ENCODE measurements at places on chromosomes 4 and X. TPM values are rescaled to one million over a fixed set of nuclear protein-coding genes. Genes with fewer than 3 reads are reported as not detected.
A peak's percentile ranks its signal among the peaks of the same experiment; 100 is the strongest.

SYNPO2 gene
- 12.3 TPM for total RNA-seq

MAGEA10 gene
- not detected for total RNA-seq

CRMP1 gene
- 59.5 TPM for total RNA-seq

RIPPLY1 gene
- not detected for total RNA-seq

TCP11X2 gene
- total RNA-seq, result not detected

MAGEC1 gene
- total RNA-seq, result not detected

TBX22 gene
- total RNA-seq, result not detected

- no peaks in the 10 kb centered on the region for H3K27me3 ChIP-seq
- H3K27ac ChIP-seq, result no peak overlapping the region
- DNase-seq, result no peak
- H3K4me1 ChIP-seq, result peaks cover 15% of the 10 kb centered on the region
Observed at GRCh38 chr4:155703486-155704247, 37.0 kb downstream of the GUCY1A1 start.

DNA sequence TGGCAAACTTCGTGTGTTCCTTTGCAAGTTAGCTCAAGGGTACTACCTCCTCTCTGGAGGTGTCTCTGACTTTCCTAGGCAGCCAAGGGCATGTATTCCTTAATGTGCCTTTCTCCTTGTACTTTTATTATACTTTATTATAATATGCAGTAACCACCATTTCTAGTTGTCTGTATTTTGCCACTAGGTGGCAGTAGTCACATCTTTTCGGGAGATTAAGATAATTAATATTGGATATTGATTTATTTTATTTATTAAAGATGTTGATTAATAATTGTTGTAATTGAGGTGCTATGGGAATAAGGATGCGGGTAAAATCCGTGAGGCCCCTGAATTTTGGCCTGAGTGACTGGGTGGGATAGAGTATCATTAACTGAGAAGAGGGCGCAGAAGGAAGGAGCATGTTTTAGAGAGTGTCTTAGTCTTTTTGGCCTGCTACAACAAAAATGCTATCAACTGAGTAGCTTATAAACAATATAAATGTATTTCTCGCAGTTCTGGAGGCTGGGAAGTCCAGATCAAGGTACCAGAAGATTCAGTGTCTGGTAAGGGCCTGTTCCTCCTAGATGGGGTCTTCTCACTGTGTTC, 153.3 kb downstream of the TMEM164 start:
- no peaks in the 10 kb centered on the region for H3K4me1 ChIP-seq
- H3K27ac ChIP-seq, result no peak overlapping the region
- no peak for DNase-seq
- no peaks in the 10 kb centered on the region for H3K27me3 ChIP-seq
- H3K36me3 ChIP-seq, result no peaks in the 10 kb centered on the region

DNA sequence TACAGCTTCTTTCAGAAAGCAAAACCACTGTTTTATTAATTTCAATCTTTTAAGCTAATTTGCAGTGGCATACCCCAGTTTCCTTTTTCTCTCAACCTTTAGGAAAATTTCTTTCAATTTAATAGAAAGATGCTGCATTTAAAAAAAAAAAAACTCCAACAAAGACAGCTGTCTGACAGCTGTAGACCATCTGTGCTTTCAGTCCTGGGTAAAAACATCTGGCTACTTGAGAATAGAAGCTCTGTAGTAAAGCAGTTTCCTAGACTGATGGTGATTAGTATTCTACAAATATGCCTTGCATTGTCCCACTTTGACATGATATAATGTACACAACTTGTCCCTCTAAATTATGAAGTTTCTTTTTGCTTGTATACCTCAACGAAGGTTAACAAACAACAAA, 197.8 kb downstream of the EDA start:
- no peaks in the 10 kb centered on the region for H3K36me3 ChIP-seq
- no peaks in the 10 kb centered on the region for H3K4me1 ChIP-seq
- no peak for DNase-seq
- H3K27ac ChIP-seq, result no peak overlapping the region

DNA sequence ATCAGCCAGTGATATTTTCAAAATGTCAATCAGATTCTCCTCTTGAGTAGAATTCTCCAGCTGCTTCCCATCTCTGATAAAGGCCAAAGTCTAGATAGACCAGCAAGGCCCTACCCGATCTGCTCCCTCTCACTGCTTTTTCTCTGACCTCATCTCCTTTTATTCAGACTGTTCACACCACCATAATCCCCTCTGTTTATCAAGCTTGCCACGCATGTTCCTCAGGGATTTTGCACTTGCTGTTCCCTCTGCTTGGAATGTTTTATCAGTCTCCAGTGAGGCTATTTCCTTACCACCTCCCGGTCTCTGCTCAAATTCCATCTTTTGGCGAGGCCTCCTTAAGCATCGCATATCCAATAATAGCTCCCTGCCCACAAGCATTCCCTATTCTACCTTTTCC, 20.1 kb downstream of the NOCT start:
- H3K4me3 ChIP-seq, result no peak overlapping the region
- H3K36me3 ChIP-seq, result peaks cover 6% of the 10 kb centered on the region
- no peaks in the 10 kb centered on the region for H3K27me3 ChIP-seq
- H3K27ac ChIP-seq, result peak overlapping the region; percentile 39

GRCh38 chr4:74424111-74424510, 20.8 kb upstream of the AREG start:
- H3K36me3 ChIP-seq, result no peaks in the 10 kb centered on the region
- peaks cover 3% of the 10 kb centered on the region for H3K27me3 ChIP-seq
- no peak for DNase-seq
- H3K4me1 ChIP-seq, result peaks cover 4% of the 10 kb centered on the region
- H3K4me3 ChIP-seq, result no peak overlapping the region

- H3K4me3 ChIP-seq, result no peak overlapping the region
- DNase-seq, result peak; percentile 61
- no peak overlapping the region for H3K27ac ChIP-seq
- peaks cover 3% of the 10 kb centered on the region for H3K36me3 ChIP-seq
- H3K27me3 ChIP-seq, result peaks cover 42% of the 10 kb centered on the region
- H3K4me1 ChIP-seq, result no peaks in the 10 kb centered on the region
Observed at GRCh38 chr4:6350646-6351045, 81.0 kb downstream of the WFS1 start.

- peaks cover 2% of the 10 kb centered on the region for H3K36me3 ChIP-seq
- H3K4me3 ChIP-seq, result no peak overlapping the region
- H3K27ac ChIP-seq, result no peak overlapping the region
- peaks cover 2% of the 10 kb centered on the region for H3K27me3 ChIP-seq
Observed at GRCh38 chr4:126479709-126480108, 1153.0 kb upstream of the INTU start.

GRCh38 chr4:168101026-168101425, 8.7 kb downstream of the ANXA10 start:
- no peaks in the 10 kb centered on the region for H3K27me3 ChIP-seq
- no peak overlapping the region for H3K4me3 ChIP-seq
- no peaks in the 10 kb centered on the region for H3K36me3 ChIP-seq
- H3K27ac ChIP-seq, result no peak overlapping the region

DNA sequence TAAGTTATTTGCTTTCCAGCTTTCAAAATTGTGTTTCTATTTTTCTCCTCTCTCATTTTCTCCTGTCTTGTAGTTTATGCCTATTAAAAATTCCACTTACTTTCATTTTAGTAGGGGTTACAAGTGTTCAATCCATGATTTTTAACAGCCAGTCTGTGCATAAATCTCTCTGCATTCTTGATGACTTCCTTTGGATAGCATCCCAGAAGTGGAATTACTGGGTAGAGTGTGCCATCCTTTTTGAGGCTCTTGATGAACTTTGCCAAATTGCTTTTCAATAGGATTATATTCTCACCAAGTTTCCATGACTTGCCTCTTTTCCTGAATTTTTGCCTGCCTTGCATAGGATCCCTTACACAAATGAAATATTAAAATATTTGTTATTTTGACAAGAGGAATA, 58.5 kb downstream of the DIPK2B start:
- no peaks in the 10 kb centered on the region for H3K36me3 ChIP-seq
- H3K27ac ChIP-seq, result no peak overlapping the region
- H3K4me1 ChIP-seq, result no peaks in the 10 kb centered on the region
- H3K4me3 ChIP-seq, result no peak overlapping the region
- no peak for DNase-seq
- no peaks in the 10 kb centered on the region for H3K27me3 ChIP-seq

- DNase-seq, result no peak
- peaks cover 3% of the 10 kb centered on the region for H3K36me3 ChIP-seq
- H3K27ac ChIP-seq, result peak overlapping the region; percentile 28
- peaks cover 78% of the 10 kb centered on the region for H3K4me1 ChIP-seq
Observed at GRCh38 chr4:147791865-147792264, 60.0 kb downstream of the ARHGAP10 start.

DNA sequence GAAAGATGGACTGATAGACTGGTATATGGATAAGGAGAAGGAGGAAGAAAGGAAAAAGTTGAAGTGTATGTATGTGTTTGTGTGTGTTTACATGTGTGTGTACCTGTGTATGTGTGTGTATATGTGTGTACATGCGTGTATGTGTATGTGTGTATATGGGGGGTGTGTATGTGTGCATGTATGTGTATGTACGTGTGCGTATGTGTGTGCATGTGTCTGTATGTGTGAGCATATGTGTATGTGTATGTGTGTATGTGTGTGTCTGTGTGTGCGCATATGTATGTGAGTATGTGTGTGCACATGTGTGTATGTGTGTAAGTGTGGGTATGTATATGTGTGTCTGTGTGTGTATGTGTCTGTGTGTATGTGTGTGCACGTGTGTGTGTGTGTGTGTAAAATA, 101.5 kb upstream of the KLHL13 start:
- no peak overlapping the region for H3K4me3 ChIP-seq
- no peak for DNase-seq
- H3K27ac ChIP-seq, result no peak overlapping the region
- H3K36me3 ChIP-seq, result no peaks in the 10 kb centered on the region
- no peaks in the 10 kb centered on the region for H3K4me1 ChIP-seq

DNA sequence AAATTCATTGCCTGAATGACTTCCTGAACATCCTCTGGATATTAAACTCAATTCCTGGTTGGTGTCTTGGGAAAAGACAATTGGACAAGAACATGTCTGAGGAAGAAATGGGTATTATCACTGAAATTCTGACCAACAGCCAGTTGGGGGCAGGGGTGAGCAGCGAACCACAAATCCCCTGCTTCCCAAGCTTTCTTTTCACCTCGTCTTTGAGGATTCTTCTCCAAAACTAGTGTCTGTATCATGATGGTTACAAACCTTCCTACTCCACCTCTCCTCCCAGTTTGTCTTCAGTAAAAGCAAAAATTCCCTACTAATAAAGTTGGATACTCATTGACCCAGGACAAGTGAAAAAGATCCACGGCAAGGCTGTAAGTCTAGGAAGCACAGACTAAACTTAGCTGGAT, 48.3 kb upstream of the WDR1 start:
- H3K4me3 ChIP-seq, result no peak overlapping the region
- peaks cover 24% of the 10 kb centered on the region for H3K27me3 ChIP-seq
- H3K27ac ChIP-seq, result no peak overlapping the region

- H3K36me3 ChIP-seq, result no peaks in the 10 kb centered on the region
- peak within 1 kb of the TSS; percentile 100 for H3K27ac ChIP-seq
- peaks cover 34% of the 10 kb centered on the region for H3K4me1 ChIP-seq
- H3K27me3 ChIP-seq, result no peaks in the 10 kb centered on the region
- H3K4me3 ChIP-seq, result peak within 1 kb of the TSS; percentile 83
Observed at GRCh38 chr4:113761620-113762185, at the start of gene CAMK2D. Gene CAMK2D (minus strand): TSS chr4:113761738. CDS start chr4:113761068, 670 bp downstream.

GRCh38 chr4:89253311-89253710, 54.3 kb downstream of the GPRIN3 start:
- no peak for DNase-seq
- no peak overlapping the region for H3K27ac ChIP-seq
- no peaks in the 10 kb centered on the region for H3K36me3 ChIP-seq
- H3K4me1 ChIP-seq, result no peaks in the 10 kb centered on the region
- peaks cover 11% of the 10 kb centered on the region for H3K27me3 ChIP-seq
- no peak overlapping the region for H3K4me3 ChIP-seq

DNA sequence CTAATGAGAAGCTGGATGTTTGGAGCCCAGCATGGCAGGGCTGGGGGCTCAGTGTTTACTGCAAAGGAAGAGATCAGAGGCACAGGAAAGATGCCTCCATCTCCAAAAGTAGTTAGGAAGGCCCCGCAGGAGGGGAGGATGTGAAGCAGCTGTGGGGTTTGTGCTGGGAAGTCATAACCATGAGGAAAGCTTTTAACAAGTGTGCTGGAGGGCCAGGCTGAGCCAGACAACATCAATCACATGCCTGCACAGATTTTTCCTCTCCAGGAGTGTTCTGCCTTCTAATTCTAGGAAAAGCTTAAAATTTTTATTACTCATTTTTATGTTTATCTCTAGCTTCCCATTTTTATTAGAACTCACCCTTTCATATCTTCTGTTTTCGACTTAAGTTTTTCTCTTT, 65.4 kb downstream of the GPR82 start:
- peaks cover 9% of the 10 kb centered on the region for H3K4me1 ChIP-seq
- H3K4me3 ChIP-seq, result no peak overlapping the region
- no peak for DNase-seq
- peaks cover 5% of the 10 kb centered on the region for H3K36me3 ChIP-seq
- no peak overlapping the region for H3K27ac ChIP-seq

DNA sequence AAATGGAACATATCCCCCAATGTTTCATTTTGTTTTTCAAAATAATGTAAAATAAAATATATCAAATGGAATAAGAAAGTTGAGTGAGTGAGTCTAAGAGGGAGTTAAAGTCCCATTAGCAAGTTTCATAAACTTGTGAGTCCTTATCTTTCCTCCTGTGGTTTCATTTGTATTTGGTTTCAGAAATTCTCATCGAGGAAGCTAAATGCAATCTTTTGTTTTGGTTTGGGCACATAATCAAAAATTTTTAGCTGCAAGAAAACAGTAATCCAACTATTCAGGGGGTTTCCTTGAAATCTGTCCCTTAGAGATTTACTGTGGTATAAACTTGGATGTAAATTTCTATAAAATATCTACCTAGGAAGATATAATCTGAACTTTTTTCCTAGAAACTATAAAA, 124.2 kb downstream of the CAMK2D start:
- H3K27me3 ChIP-seq, result no peaks in the 10 kb centered on the region
- no peak overlapping the region for H3K27ac ChIP-seq
- no peak for DNase-seq
- H3K36me3 ChIP-seq, result no peaks in the 10 kb centered on the region
- no peak overlapping the region for H3K4me3 ChIP-seq

GRCh38 chr4:1723131-1723801, 1.9 kb downstream of the TACC3 start:
- DNase-seq, result peak; percentile 51
- no peaks in the 10 kb centered on the region for H3K27me3 ChIP-seq
- peaks cover 7% of the 10 kb centered on the region for H3K36me3 ChIP-seq
- peak overlapping the region; percentile 36 for H3K27ac ChIP-seq
- H3K4me1 ChIP-seq, result peaks cover 49% of the 10 kb centered on the region
- H3K4me3 ChIP-seq, result peak overlapping the region; percentile 81

GRCh38 chrX:29627833-29628232, 587.5 kb upstream of the MAGEB2 start:
- no peak overlapping the region for H3K27ac ChIP-seq
- no peak overlapping the region for H3K4me3 ChIP-seq
- H3K4me1 ChIP-seq, result no peaks in the 10 kb centered on the region

GRCh38 chr4:121280425-121280824, 100.4 kb downstream of the QRFPR start:
- no peaks in the 10 kb centered on the region for H3K36me3 ChIP-seq
- H3K4me3 ChIP-seq, result no peak overlapping the region
- H3K27ac ChIP-seq, result no peak overlapping the region
- no peak for DNase-seq
- H3K4me1 ChIP-seq, result no peaks in the 10 kb centered on the region

All from chondrocyte (in vitro differentiated cells).